ENCODE measurements at places on chromosomes 3 and 15.

GRCh38 chr15:83066034-83066733, 868 bp downstream of the BTBD1 start:
- no peak for DNase-seq

GRCh38 chr15:29612701-29613100, 209.6 kb downstream of the TJP1 start:
- no peak for DNase-seq

DNA sequence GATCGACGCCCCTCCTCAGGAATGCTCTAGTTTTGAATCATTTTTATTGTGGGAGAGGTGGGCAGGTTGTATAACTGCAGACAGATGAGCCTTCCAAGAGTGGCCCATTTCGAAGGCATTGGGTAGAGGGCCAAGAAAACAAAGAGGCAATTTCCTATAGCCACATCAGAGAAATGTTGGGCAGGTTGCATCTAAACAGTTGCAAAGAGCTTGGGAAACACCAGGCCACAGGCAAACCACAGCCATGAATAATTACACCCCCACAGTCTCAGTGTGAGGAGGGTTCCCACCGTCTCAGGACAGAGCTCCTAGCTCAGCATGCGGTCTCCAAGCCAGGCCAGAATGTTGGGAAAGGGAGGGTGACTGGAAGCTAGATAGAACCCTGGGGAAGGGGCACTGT, 257.3 kb downstream of the ABHD5 start:
- DNase-seq: no peak

GRCh38 chr3:112774293-112774926, 72.3 kb downstream of the CD200R1L start:
- DNase-seq: no peak

DNA sequence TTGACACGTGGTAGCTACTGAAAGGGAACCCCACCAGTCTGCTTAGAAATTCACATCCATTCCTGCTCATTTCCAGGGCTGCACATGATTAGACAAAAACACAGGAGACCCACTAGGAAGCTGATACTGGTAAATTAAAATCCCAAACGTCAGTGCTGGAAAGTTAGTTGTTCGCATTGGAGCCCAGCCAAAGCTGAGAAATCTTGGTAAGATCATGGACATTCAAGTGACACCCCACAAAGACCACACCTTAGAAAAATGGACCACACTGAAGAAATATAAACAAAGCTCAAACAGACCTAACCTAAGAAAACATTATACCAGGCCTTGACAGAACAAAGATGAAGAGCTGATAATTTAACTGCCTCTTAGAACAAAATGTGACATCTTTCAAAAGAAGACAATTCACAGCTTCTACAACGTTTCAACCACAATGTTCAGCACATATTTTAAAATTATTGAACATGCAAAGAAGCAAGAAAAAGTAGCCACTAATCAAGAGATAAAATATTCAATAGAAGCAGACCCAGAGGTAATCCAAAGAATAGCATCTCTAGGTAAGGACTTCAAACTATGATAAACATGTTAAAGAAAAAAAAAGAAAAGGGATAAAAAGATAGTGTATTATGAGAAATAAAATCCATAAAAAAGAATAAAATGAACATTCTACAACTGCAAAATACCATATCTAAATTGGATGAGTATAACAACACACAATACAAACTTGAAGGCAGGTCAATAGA, 20.4 kb downstream of the RAD18 start:
- DNase-seq: no peak

- no peak for DNase-seq
These were observed 360.7 kb upstream of the ICE2 start for GRCh38 chr15:60839510-60840211.

DNA sequence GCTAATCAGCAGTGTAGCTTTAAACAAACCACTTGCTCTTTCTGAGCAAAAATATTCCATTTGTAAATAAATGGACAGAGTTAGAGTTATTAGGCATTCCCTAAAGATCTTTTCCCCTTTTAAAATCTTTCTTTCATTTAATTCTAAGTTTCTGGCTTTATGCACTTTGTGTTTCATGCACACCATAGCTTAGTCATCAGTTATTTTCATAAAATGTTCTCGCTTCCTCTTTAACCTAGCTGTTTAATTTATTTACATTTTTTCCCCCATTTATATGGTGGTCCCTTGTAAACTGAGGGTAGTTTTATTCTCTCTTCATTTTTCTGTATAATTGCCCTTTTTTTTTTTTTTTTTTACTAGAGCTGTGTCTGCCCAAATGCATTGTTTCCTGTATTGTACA, 315.0 kb upstream of the LRRFIP2 start:
- no peak for DNase-seq

DNA sequence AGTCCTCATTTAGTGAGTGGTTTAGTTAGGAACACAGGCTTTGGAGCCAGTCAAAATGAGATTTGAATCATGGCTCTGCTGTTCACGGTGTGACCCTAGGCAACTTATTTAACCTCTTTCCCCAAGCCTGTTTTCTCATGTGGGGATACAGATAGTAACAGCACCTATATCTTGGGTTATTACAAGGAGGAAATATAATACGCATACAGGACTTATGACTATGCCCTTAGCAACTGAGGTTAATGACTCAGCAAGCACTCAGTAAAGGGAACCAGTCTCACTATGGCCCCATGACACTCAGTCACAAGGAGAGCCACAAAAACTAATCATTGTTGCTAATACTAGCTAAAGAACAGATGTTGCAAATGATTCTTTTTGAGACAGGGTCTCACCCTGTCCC, 45.9 kb downstream of the SUMF1 start:
- no peak for DNase-seq

GRCh38 chr3:128318275-128318941, 148.3 kb downstream of the DNAJB8 start:
- no peak for DNase-seq

GRCh38 chr15:82553846-82554245, 13.6 kb upstream of the RPS17 start:
- no peak for DNase-seq

DNA sequence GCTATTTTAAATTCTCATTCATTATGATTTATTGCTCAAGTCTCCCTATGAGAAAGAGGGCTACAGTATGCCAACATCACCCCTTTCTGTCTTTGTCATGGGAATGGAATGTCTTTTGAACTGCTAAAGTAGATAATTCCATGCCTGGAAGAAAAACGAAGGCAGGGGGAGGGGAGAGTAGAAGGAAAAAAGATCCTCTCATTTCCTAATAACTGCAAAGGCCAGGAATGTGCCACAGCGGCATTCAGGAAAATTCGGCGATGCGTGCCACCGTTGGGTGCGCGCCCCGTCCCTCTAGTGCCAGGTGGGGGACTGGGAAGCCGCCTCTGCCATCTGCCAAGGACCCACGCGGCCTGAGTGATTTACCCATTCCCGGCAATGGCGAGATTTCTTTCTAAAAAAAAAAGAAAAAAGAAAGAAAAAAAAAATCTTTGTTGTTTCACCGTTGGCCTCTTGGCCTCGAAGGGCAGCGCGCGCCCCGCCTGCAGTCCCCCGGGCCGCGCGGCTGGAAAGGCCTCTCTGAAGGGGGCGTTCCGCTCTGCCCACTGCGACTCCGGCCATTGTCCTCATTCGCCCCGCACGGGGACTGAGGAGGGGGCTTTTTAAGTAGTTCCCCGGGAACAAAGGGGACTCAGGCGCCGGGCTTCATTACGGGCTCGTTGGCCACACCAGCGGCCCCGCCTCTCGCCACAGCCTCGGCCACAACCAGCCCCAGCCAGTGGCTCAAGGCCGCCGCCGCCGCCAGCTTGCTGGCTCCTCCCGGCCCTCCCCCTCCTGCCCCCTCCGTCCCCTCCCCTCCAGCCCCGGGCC, 54.5 kb downstream of the CPN2 start:
- no peak for DNase-seq

DNA sequence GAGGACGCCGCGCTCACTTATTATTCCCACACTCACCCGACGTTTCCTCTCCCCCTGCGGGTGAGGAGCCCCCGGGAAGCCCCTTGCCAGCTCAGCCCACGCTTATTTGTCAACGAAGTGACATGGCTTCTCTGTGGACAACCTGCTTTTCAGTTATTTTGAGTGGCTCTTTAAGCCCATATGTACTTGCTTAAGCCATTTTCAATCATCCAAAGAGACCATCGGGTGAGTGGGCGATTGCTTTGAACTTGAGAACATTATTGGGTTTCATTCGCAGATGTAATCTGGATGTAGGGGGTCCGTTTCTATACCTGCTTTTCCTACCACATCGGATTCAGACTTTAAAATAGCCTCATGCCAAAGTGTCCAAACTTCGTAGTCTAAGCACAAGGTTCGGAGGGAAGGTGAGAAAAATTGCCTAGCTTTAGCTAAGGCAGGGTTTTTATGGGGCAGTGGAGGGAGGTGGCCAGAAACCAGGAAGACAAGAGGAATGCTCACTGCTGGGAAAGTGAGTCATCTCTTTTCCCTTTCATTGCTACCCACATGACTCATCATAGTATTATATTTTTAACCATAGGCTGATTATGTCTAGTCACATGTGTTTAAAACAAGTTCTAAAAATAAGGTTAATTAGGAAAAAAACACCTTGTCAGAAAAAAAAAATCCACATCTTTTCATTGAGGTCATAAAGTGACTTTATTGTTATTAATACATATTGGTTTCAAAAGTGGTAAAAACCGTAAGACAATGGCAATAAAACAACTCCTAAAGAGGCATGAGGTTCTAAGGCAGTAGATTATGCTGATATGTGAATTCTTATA, 773.1 kb upstream of the NR2F2 start:
- no peak for DNase-seq

- DNase-seq: no peak
These were observed 9.4 kb downstream of the ZSCAN29 start for GRCh38 chr15:43361313-43361903.

GRCh38 chr15:74428970-74429780, 4.6 kb downstream of the SEMA7A start:
- DNase-seq: no peak

- no peak for DNase-seq
These were observed 34.6 kb downstream of the NR2E3 start for GRCh38 chr15:71844916-71845315.

- no peak for DNase-seq
These were observed 51.6 kb downstream of the QTRT2 start for GRCh38 chr3:114108137-114108536.

GRCh38 chr15:81384891-81385720, 11.1 kb upstream of the TMC3 start:
- DNase-seq: no peak

- no peak for DNase-seq
These were observed 214.7 kb upstream of the SGO1 start for GRCh38 chr3:20400686-20401085.

- DNase-seq: no peak
These were observed 46.9 kb upstream of the NEDD4 start for GRCh38 chr15:56040081-56041035.

DNA sequence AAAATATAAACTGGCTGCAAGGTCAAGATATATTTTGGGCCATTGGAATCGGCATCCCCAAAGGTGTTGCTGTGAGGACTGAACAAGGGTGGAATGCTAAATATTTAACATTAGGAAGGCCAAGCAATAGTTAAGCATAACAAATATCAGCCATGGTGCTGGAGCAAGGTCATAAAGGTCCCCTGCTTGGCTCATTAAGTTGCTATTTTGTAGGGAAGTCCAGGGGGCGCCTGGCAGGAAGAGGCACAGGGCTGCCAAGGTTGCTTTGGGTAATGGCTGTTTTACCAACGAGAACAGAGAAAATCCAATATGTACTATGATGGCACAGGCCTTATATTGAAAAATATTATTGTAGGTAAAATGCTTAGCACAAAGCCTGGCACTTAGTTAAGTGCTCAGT, 62.2 kb downstream of the SLC15A2 start:
- DNase-seq: no peak

- DNase-seq: no peak
These were observed 19.1 kb downstream of the SLC6A20 start for GRCh38 chr3:45777111-45777745.

GRCh38 chr3:124625074-124625473, 105.2 kb upstream of the UMPS start:
- DNase-seq: no peak

DNA sequence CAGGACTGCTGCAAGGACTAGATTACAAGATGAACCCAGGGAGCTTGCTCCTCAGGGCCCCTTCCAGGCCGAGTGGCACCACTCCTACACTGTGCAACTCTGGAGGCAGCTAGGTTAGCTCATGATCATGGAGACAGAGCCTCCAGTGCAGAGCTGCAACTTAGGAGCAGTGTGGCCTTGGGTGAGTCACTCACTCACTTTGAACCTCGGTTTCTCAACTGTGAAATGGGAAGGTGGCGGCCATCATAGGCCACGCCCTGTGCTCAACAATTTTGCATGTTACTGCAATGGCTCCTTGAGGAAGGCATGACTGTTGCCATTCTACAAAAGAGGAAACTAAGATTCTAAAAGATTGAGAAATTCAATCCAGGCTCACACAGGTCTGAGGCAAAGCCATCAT, 11.2 kb upstream of the CXCR6 start:
- DNase-seq: no peak

DNA sequence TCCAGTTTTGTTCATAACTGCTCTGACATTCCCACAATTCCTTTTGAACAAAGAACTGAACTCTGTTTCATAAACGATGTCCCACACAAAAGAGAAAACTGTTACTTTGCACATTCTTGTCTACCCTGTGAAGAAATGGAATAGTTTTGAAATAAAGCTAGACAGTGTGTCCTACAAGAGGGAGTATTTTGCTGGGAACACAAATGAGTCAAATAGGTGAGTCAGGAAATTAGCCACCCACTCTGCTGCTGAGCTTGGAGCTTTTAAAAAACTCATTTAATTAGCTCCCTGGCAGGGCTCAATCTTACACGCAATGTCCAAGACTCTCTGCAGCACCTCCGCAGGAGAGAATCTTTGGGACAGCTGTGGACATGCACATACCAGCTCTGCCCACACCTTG, 193.4 kb downstream of the SLC9A9 start:
- DNase-seq: no peak

DNA sequence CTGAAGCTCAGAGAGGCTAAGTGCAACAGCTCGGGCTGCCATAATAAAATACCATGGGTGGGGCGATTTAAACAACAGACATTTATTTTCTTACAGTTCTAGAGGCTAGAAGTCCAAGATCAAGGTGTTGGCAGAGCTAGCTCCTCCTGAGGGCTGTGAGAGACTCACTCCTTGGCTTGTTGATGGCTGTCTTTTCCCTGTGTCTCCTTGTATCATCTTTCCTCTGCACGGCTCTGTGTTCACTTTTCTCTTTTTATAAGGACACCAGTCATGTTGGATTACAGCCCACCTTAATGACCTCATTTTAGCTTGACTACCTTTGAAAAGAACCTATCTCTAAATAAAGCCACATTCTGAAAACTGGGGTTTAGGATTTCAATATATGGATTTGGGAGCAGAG, 129.7 kb downstream of the RPL22L1 start:
- DNase-seq: no peak

- no peak for DNase-seq
These were observed 23.0 kb downstream of the NANOGP8 start for GRCh38 chr15:35061825-35062737.
